Aorta (tissue), 5 donors: ENCODE measurements at places on chromosomes 7 and 10. TPM values are rescaled to one million over a fixed set of nuclear protein-coding genes. Genes with fewer than 3 reads are reported as not detected.

The LLCFC1 gene
- not detected for polyA plus RNA-seq

- no peak for DNase-seq
- H3K4me1 ChIP-seq: no peaks in the 10 kb centered on the region
- H3K27ac ChIP-seq: no peak overlapping the region
- no peaks in the 10 kb centered on the region for H3K36me3 ChIP-seq
- no peaks in the 10 kb centered on the region for H3K27me3 ChIP-seq
- no peak overlapping the region for H3K4me3 ChIP-seq
Observed at GRCh38 chr10:72953687-72954086, 919 bp downstream of the PLA2G12B start.

DNA sequence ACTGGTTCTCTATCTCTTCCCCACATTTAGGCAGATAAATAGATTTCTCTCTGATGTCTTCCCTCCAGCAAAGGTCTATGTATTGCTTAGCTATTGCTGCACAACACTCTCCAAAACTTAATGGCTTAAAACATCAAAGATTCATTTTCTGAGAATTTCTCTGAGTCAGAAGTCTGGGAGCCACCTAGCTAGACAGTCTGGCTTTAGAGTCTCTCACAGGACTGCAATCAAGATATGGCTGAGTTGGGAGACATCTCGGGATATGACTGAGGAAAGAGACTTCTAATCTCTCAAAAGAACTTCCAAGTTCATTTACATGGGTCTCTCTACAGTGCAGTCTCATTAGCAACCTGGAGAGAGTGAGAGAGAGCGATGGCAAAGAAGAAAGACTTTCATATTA is 553.6 kb upstream of the GHITM start:
- no peak for DNase-seq
- H3K36me3 ChIP-seq: no peaks in the 10 kb centered on the region
- H3K27ac ChIP-seq: no peak overlapping the region
- no peak overlapping the region for H3K4me3 ChIP-seq
- no peaks in the 10 kb centered on the region for H3K4me1 ChIP-seq

The TMED4 gene
- 77.0 TPM for polyA plus RNA-seq

DNA sequence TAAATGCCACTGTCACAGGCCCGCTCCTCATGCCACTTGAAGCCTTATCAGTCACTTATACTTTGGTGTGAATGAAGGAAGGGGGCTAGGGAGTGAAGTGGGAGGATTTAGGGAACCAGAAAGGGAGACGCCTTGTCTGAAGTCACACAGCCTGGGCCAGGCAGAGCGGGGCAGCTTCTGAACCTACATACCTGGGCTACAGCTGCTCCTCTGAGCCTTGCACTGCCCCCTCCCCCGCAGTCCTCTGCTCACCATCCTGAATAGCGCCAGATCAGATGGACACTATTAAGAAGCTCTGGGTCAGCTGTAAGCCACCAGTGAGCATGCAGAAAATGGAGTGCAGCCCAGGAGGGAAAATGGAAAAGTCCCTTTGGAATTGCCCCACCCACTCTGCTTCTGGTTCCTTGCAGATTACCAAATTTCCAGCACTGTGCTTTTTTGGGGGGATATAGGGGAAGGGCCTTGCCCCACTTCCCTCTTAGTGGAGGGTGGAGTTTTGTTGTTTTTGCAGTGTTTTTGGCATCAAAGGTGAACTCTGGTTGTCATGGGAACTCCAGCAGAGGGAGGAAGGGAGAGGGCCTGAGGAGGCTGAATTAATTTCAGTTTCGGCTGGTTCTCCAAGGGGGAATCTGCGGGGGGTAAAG is 35.0 kb upstream of the ADCYAP1R1 start:
- H3K27me3 ChIP-seq: no peaks in the 10 kb centered on the region
- no peaks in the 10 kb centered on the region for H3K36me3 ChIP-seq
- H3K27ac ChIP-seq: no peak overlapping the region
- no peak for DNase-seq
- no peak overlapping the region for H3K4me3 ChIP-seq
- H3K4me1 ChIP-seq: no peaks in the 10 kb centered on the region

DNA sequence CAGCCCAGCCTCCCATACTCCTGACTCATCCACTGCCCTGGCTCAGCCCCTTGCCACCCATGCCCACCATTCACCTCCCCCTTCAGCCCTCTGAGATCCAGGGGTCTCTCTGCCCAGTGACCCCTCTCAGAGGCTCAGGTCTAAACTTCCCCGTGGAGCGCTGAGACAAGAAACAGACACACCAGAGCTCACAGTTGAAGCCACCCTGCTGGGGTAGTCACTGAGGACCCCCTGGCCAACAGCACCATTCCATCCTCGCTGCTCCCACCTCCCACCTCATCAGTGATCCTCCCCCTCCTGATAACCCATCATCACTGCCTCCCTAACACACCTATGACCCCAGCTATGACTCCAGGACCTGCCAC is 100.7 kb downstream of the GRID1 start:
- H3K4me3 ChIP-seq: no peak overlapping the region
- no peaks in the 10 kb centered on the region for H3K36me3 ChIP-seq
- no peak overlapping the region for H3K27ac ChIP-seq
- no peaks in the 10 kb centered on the region for H3K4me1 ChIP-seq
- DNase-seq: no peak

The PKD2L1 gene
- 0.87 TPM for polyA plus RNA-seq

The AKR1C8 gene
- polyA plus RNA-seq: not detected

The NRP1 gene
- polyA plus RNA-seq: 19.2 TPM

DNA sequence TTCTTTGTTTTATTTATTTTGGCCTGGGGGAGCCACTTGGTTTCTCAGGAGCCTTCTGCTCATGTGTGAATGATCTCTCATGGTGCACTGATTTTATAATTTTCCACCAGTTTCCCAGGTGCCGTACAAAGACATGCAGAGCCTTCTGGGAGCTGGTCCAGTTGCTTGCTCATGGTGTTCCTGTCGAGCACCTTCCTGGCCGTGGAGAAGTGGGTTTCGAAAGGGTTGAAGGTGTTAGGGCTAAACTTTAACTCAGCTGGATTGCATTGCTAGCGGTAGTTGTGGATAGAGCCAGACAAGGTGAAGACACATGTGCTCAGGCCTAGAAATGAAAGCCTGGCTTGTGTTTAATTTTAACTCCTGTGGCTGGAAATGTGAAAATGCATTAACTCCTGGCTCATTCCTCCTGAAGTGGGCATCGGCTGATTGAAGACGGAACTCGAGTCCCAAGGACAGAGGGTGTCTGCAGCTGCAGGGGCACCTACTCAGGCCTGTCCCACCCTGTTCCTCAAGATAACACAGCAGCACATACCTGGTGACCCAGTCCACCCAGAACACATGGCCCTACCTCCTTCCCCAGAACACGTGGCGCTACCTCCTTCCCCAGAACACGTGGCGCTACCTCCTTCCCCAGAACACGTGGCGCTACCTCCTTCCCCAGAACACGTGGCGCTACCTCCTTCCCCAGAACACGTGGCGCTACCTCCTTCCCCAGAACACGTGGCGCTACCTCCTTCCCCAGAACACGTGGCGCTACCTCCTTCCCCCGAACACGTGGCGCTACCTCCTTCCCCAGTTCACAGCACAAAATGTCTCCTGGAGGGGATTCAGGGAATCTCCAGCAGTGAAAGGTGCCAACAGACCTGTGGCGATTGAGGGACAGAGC is 133.2 kb downstream of the WDR37 start:
- DNase-seq: no peak
- H3K4me1 ChIP-seq: no peaks in the 10 kb centered on the region
- no peaks in the 10 kb centered on the region for H3K27me3 ChIP-seq
- H3K36me3 ChIP-seq: no peaks in the 10 kb centered on the region
- H3K4me3 ChIP-seq: no peak overlapping the region

DNA sequence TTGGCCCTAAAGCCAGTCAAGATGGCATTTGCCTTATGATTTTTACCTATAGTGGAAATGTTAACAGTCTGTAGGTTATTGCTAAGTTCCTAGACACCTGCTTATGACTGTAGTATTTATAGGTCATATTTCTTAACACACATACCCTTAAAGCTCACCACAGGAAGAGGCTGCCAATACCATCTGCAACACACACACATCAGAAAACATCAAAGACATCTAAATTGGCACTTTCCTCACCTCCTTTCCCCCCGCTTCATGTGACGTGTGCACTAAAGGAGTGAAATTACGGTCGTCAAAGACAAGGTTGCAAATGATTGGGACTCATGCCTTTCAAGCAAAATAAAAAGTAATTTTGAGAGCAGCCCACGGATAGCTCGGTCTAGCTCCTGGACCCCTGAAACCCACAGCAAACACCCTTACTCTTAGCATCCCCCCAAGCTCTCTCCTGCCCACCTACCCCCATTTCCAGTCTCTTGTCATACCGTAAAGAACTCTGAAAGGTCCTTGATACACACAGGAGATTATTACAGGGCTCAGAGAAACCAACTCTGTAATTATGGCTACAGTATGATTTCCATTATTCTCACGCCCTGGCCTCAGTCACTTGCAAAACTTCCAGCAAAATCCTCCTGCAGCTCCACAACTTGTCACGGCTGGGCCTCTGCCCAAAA is 90.5 kb downstream of the PLXNA4 start:
- H3K36me3 ChIP-seq: no peaks in the 10 kb centered on the region
- no peak overlapping the region for H3K27ac ChIP-seq
- DNase-seq: peak; percentile 74
- H3K4me3 ChIP-seq: no peak overlapping the region

- no peaks in the 10 kb centered on the region for H3K4me1 ChIP-seq
- DNase-seq: no peak
- no peaks in the 10 kb centered on the region for H3K36me3 ChIP-seq
- H3K27ac ChIP-seq: no peak overlapping the region
Observed at GRCh38 chr7:49839863-49840645, 66.6 kb downstream of the VWC2 start.

DNA sequence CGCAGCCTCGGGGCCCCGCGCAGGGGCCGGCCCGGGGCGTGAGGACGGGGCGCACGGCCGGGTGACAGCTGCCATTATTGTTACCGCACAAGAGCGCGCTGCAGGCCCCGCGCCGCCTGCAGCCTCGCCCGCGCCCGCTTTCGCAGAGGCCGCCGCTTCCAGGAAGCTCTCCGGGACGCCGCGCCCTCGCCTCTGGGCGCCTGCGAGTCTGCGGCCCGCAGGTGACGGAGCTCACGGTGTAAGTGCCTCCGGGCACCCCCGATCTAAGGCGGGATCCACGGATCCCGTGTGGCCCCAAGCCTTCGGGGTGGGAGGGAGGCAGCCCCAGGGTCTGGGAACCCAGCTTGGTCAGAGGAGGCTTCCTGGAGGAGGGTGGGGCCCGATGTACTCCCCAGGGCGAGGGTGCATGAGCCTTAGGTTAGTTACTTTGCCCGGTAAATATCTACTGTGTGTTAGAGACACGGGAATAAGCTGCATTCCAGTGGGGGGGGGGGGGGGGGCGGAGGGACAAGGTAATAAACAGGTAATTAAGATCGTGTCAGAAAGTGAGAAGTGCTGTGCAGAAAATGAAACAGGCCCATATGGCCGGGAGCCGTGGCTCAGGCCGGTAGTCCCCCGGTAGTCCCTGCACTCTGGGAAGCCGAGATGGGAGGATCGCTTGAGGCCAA is 638 bp downstream of the IQCE start:
- H3K27me3 ChIP-seq: no peaks in the 10 kb centered on the region
- DNase-seq: peak; percentile 75
- no peaks in the 10 kb centered on the region for H3K36me3 ChIP-seq
- H3K4me1 ChIP-seq: no peaks in the 10 kb centered on the region
- H3K4me3 ChIP-seq: peak overlapping the region; percentile 88
- no peak overlapping the region for H3K27ac ChIP-seq

DNA sequence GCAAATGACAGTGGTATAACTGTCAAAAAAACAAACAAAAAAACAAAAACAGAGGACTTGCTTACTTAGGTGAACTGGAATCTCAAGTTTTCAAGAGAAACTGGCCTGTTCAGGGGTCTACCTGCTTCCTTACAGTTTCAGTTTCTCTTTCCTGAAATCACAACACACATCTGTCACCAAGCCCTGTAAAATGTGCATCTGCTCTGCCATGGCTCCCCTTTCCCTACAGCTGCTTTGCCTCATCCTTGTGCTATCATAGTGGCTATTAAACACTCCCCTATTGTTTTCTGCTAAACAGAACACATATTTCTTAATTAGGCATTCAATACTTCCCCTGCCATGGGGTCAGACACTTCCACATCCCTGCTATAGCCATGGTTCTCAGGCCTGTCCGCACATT is 37.6 kb downstream of the CPED1 start:
- H3K36me3 ChIP-seq: no peaks in the 10 kb centered on the region
- H3K27me3 ChIP-seq: no peaks in the 10 kb centered on the region
- H3K4me3 ChIP-seq: no peak overlapping the region
- DNase-seq: no peak
- no peaks in the 10 kb centered on the region for H3K4me1 ChIP-seq

The PDZD7 gene
- 3.9 TPM for polyA plus RNA-seq

DNA sequence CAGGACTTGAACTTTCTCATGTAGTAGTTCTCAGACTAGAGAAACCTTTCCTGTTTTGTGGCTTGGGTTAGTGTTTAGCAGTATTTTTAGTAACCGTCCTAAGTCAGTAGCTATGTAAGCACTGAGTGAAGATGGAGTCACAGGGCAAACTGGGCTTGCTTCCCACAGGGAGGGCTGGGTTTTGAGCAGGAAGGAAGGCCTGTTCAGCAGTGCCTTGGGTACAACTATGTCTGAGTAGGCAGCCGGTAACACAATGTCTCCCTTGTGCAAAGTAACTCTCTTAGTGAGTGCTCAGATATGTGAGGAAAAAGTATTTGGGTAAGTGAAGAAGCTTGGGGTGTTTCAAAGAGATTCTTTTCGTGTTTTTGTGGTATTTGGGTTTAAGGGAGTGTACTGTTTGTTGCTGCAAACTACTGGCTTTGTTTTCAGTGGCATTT is 96.4 kb downstream of the CCSER2 start:
- no peaks in the 10 kb centered on the region for H3K27me3 ChIP-seq
- peak overlapping the region; percentile 33 for H3K27ac ChIP-seq
- DNase-seq: peak; percentile 93
- H3K4me1 ChIP-seq: peaks cover 3% of the 10 kb centered on the region
- H3K36me3 ChIP-seq: no peaks in the 10 kb centered on the region

GRCh38 chr7:106465704-106466468 is 181.1 kb upstream of the NAMPT start:
- DNase-seq: no peak
- no peaks in the 10 kb centered on the region for H3K4me1 ChIP-seq
- H3K36me3 ChIP-seq: no peaks in the 10 kb centered on the region
- H3K27ac ChIP-seq: peak overlapping the region; percentile 25
- no peaks in the 10 kb centered on the region for H3K27me3 ChIP-seq

The ANKRD2 gene
- polyA plus RNA-seq: 1.4 TPM

The TMEM270 gene
- not detected for polyA plus RNA-seq

The TIAL1 gene
- polyA plus RNA-seq: 29.2 TPM

The WDR86 gene
- polyA plus RNA-seq: not detected

GRCh38 chr10:12218991-12219390 is 23.0 kb downstream of the CDC123 start:
- H3K4me3 ChIP-seq: no peak overlapping the region
- H3K36me3 ChIP-seq: peaks cover 2% of the 10 kb centered on the region
- H3K27ac ChIP-seq: no peak overlapping the region
- no peaks in the 10 kb centered on the region for H3K27me3 ChIP-seq
- H3K4me1 ChIP-seq: no peaks in the 10 kb centered on the region

GRCh38 chr7:107560898-107561516 is 2.7 kb downstream of the COG5 start:
- no peak overlapping the region for H3K4me3 ChIP-seq
- no peak overlapping the region for H3K27ac ChIP-seq
- H3K27me3 ChIP-seq: no peaks in the 10 kb centered on the region
- peaks cover 4% of the 10 kb centered on the region for H3K36me3 ChIP-seq
- H3K4me1 ChIP-seq: no peaks in the 10 kb centered on the region
- DNase-seq: no peak

The GOLGA7B gene
- polyA plus RNA-seq: 0.13 TPM

The KLLN gene
- 0.25 TPM for polyA plus RNA-seq

The RBM48 gene
- polyA plus RNA-seq: 10.8 TPM

- H3K36me3 ChIP-seq: no peaks in the 10 kb centered on the region
- no peak overlapping the region for H3K4me3 ChIP-seq
- H3K4me1 ChIP-seq: no peaks in the 10 kb centered on the region
- no peaks in the 10 kb centered on the region for H3K27me3 ChIP-seq
- peak overlapping the region; percentile 20 for H3K27ac ChIP-seq
Observed at GRCh38 chr10:119449760-119450461, 92.6 kb downstream of the RGS10 start.
